ENCODE measurements at places on chromosomes 2 and 18. TPM values are rescaled to one million over a fixed set of nuclear protein-coding genes. Genes with fewer than 3 reads are reported as not detected.

RAPH1 gene
- polyA plus RNA-seq: 40.2 TPM

- no peak for DNase-seq
Observed at GRCh38 chr18:44041553-44041952, 639.1 kb upstream of the SETBP1 start.

DNA sequence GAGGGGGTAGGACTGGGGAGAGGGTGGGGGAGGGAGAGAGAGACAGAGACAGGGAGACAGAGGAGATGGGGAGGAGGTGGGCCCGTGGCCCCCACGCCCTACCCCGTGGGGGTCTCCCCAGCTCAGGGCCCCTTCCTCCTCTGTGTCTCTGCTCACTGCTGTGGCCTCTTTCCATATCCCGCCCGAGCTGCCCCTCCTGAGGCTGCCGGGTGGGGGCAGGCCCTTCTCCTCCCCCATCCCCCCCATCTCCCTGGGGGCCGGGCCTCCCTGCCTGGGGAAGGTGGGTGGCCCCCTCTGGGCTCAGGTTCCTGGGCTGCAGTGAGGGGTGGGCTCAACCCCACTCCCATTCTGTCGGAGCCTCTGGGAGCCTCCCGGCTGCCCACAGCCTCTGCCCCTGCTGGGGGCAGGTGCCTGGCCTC is 332 bp upstream of the PDCD1 start:
- no peak for DNase-seq

- no peak for DNase-seq
Observed at GRCh38 chr18:68696937-68697336, 18.0 kb downstream of the TMX3 start.

GRCh38 chr2:187542123-187542522 is 12.1 kb downstream of the TFPI start:
- DNase-seq: no peak

GRCh38 chr18:42174909-42175308 is 219.9 kb downstream of the PIK3C3 start:
- DNase-seq: no peak

- no peak for DNase-seq
Observed at GRCh38 chr18:31740180-31740579, 20.5 kb downstream of the SLC25A52 start.

Measured in hindlimb muscle (tissue), 1 donor.